ENCODE measurements at places on chromosomes 6 and 20.

GRCh38 chr6:123541462-123541861, 95.3 kb downstream of the TRDN start:
- no peak for DNase-seq

- no peak for DNase-seq
Measured at GRCh38 chr6:24284006-24284405, 73.9 kb downstream of the DCDC2 start.

DNA sequence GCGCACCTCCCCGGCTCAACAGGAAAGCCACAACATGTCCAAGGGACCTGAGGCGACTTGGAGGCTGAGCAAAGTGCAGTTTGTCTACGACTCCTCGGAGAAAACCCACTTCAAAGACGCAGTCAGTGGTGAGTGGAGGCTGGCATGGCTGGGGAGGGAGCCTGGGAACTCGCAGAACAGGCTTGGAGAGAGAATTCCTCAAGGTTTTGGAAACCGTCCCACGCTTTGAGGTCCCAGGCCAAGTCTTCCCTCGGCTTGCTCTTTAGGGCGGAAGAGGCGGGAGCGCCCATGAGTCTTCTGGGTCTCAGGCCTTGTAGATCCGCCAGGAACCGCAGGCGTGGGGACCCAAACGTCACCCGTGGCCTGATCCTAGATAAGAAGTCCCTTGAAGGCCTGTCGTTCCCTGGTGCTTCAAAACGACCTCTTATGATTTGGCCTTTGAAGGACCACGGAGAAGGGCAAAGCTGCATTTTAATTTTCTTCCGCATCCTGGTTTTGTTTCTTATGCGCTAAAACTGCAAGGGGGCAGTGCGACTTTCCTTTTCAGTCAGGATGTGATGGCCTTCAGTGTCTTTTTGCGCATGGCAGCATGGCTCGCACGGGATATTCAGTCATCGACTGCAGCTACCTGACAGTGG, 2.0 kb downstream of the LAMP5 start:
- DNase-seq: no peak

- DNase-seq: no peak
Measured at GRCh38 chr6:136370988-136371728, 81.5 kb upstream of the BCLAF1 start.

GRCh38 chr6:135854799-135855198, 3.3 kb downstream of the PDE7B start:
- DNase-seq: no peak
